ENCODE measurements at places on chromosomes 12 and 14.

DNA sequence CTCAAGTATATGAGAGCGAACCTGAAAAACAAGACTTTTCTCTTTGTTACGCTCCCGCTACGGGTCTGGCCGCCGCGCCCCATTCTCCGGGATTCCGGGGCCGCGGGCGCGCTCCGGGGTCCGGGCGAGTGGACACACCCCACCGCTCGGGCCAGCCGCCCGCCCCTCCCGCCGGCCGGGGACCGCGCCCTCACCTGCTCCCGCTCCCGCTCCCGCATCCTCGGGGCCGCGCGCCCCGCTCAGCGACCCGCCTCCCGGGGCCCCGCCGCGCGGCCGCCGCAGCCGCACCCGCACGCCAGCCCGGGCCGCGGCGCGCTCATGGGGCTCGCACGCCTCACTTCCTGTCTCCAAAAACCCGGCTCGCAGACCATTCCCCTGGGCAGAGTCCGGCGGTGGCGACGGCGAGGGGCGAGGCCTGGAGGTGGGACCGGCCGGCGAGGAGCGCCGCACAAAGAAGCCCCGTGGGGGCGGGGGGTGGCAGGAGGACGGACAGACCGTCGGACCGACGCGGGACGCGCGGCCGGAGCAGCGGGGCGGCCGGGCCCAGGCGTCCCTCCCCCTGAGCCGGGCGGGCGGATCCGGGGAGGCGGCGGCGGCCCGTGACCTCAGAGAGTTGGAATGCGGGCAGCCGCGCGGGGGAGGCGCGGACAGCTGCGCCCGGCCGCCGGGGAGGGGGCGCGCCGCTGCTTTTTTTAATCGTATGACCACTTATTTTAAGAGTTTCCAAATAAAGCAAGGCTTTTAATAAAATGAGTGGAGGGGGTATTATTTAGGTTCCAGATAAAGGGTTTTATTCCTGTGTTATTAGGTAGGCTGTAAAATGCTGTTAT is at the start of gene PTPN21:
PTPN21 (minus strand) TSS at position 551 of the 830 bp plus-strand sequence. CDS start 4,590 bp downstream, outside the sequence.
- DNase-seq, result peak; percentile 45

GRCh38 chr12:100460702-100461101 is 13.0 kb upstream of the NR1H4 start:
- no peak for DNase-seq

GRCh38 chr12:12023456-12023855 is 47.3 kb upstream of the BCL2L14 start:
- no peak for DNase-seq

DNA sequence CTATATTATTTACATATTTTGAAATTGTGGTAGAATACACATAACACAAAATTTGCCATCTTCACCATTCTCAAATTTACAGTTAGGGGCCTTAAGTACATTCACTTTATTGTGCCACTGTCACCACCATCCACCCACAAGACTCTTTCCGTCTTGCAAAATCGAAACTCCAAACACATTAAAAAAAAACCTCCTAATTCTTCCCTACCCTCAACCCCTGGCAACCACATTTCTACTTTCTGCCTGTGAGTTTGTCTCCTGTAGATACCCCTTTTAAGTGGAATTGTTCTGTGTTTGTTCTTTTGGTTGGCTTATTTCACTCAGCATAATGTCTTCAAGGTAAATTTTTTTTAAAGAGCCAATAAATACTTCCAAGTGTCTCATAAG is 31.6 kb upstream of the AMIGO2 start:
- DNase-seq, result no peak

- DNase-seq, result no peak
Observed at GRCh38 chr14:52219488-52220084, 47.9 kb upstream of the PTGDR start.

DNA sequence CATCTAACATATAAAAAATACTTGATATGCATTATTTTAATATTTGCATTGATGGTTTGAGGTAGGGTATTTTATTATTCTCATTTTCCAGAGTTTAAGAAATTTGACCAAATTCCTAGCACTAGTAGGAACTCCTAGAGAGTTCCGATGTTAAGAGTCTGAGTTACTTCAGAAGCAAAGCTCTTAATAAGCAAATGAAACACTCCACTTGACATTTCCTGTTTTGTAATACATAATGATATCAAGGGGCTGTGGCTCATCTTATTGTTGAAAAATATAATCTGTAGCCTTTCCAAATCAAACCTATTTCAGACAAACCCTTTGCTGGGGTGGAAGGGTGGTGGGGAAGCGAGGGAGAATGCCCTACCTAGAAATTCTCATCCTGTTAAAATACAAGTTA is 355.5 kb downstream of the DIO2 start:
- DNase-seq, result no peak

DNA sequence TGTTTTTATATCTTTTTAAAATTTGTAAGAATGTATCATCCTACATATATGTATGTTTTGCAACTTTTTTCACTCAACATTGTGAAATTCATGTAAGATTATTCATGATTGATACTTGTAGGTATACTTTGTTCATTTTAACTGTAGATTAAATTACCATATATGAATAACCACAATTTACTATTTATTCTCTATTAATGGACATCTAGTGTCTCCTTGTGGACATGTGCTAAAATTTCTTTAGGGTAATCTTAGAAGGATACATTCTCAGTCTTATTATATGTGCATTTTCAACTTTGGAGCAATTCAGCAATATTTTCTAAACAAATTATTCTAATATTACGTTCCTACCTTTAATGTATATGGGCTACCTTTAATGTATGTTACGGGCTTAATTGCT is 192.4 kb downstream of the FUT8 start:
- peak; percentile 5 for DNase-seq

DNA sequence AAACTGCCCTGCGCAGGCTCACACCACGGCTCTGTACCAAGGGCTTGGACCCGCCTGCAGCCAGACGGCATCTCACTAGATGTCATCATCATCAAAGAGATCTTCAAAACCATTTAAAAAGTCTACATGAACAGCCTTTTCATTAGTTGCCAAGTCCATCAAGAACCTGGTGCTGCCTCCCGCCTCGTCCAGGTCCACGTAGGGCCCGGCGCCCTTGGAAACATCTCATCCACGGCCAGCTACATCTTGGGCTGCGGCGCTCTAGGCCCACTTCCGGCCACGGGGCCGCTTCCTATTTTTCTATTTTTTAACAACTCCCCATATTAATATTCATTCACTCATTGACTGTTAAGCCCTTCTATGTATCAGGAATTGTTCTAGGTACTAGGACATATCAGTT is 7.4 kb upstream of the GNPNAT1 start:
- no peak for DNase-seq

GRCh38 chr14:73754911-73755360 is 40.8 kb upstream of the PNMA1 start:
- no peak for DNase-seq
